Stimulated activated CD4-positive, alpha-beta T cell treated with anti-CD3 and anti-CD28 coated beads, Interleukin-15, amount 100 ng/mL, for 1 hour (primary cell): ENCODE measurements at places on chromosomes 2 and 18.
A peak's percentile ranks its signal among the peaks of the same experiment; 100 is the strongest.

- DNase-seq = no peak
Measured at GRCh38 chr2:71361631-71362030, 30.0 kb downstream of the ZNF638 start.

- no peak for DNase-seq
Measured at GRCh38 chr18:79355433-79356335, 40.0 kb upstream of the NFATC1 start.

DNA sequence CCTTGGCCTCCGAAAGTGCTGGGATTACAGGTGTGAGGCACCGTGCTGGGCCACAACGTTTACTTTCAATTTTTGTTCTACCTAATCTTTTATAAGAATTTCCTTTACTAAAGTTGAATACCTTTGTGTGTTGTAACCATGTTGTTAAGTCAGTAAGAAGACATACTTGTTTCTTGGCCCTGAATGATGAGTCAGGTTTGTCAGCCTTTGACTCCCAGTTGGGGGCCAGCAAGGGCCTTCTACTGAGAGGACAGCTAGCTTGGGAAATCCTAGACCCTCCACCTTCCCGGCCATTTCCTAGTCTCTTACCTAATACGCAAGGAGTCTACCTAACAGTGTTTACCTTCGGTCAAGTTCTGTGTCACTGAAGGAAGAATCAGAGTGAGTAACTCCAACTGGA is 22.7 kb downstream of the MTHFD2 start:
- no peak for DNase-seq

- peak; percentile 2 for DNase-seq
Measured at GRCh38 chr2:138829326-138829919, 49.2 kb upstream of the NXPH2 start.

DNA sequence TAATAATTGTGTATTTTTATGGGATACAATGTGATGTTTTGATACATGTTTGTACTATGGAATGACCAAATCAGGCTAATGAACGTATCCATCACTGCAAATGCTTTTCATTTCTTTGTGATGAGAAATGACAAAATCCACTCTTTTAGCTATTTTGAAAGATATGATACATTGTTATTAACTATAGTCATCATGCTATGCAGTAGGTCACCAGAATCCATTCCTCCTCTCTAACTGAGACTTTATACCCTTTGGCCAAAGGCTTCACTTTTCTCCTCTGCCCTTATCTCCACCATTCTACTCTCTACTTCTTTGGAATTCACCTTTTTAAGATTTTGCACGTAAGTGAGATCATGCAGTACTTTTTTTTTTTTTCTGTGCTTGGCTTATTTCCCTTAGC is 44.5 kb upstream of the TMEM17 start:
- DNase-seq = no peak

DNA sequence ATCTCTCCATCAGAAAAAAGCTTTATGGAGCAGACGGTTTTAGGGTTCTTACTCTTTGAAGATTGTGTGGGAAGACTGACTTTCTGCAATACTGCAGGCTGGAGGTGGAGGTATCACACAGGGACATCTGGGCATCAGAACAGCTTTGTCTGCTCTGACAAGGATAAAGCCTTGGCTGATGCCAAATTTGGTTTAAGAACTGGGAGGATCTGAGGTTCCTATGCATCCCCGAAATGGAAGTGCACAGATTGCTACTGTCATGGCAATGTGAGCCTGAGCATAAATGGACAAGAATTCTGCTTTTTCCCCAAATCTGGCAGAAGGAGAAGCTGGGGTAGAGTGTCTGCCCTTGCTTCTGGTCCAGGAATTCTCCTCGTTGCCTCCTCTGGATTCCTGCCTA is 424.3 kb downstream of the SLC4A3 start:
- no peak for DNase-seq

GRCh38 chr2:216074380-216074779 is 7.2 kb downstream of the PECR start:
- DNase-seq = no peak

GRCh38 chr18:76720683-76721082 is 101.7 kb upstream of the ZNF236 start:
- DNase-seq = no peak

GRCh38 chr2:18094277-18094676 is 215.8 kb downstream of the KCNS3 start:
- no peak for DNase-seq

GRCh38 chr2:104844807-104845551 is 8.9 kb upstream of the POU3F3 start:
- DNase-seq = no peak

GRCh38 chr2:66579186-66580126 is 144.5 kb downstream of the MEIS1 start:
- DNase-seq = no peak

GRCh38 chr2:123521854-123522253 is 503.2 kb upstream of the CNTNAP5 start:
- DNase-seq = no peak

GRCh38 chr2:197184959-197185586 is 125.5 kb downstream of the ANKRD44 start:
- DNase-seq = no peak

- no peak for DNase-seq
Measured at GRCh38 chr2:100647709-100648108, 84.9 kb downstream of the PDCL3 start.

GRCh38 chr18:26376105-26376504 is 149.9 kb downstream of the TAF4B start:
- DNase-seq = no peak

DNA sequence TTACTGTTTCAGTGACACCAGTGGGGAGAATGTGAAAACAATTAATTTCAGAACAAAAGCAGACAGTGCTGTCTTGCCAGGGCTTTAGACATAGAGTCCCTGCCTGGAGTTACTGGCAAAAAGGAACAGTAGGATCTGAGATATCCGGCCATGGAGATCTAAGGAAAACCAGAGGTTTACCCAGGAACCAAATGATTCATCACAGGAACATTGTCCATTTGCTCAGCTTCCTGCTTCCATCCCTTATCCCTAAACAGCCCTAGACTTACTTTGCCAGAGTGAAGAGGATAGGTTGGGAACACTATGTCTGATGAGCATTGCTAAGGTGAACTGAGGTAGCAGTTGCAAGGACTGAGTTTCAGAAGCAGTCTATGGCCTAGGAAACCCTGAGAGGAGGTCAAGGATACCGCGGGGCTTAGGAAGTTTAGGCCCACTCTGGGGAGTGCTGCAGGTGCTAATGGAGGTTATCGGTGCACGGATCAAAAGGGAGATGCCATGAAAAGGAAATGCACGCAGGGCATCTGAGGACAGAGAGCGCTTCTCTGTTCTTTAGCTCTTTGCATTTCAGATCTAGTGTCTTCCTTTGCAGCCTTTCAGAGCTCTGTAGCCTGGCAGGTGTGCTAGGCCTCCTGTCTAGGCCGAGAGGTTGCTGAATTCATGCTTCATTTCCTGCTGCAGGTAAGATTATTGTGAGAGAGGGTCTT is 223.9 kb downstream of the CDCA7 start:
- no peak for DNase-seq

- DNase-seq = no peak
Measured at GRCh38 chr18:9088252-9088651, 14.2 kb upstream of the NDUFV2 start.

- no peak for DNase-seq
Measured at GRCh38 chr2:190584980-190585661, 50.6 kb upstream of the NEMP2 start.

GRCh38 chr2:175552902-175553301 is 371.4 kb upstream of the ATP5MC3 start:
- DNase-seq = no peak

DNA sequence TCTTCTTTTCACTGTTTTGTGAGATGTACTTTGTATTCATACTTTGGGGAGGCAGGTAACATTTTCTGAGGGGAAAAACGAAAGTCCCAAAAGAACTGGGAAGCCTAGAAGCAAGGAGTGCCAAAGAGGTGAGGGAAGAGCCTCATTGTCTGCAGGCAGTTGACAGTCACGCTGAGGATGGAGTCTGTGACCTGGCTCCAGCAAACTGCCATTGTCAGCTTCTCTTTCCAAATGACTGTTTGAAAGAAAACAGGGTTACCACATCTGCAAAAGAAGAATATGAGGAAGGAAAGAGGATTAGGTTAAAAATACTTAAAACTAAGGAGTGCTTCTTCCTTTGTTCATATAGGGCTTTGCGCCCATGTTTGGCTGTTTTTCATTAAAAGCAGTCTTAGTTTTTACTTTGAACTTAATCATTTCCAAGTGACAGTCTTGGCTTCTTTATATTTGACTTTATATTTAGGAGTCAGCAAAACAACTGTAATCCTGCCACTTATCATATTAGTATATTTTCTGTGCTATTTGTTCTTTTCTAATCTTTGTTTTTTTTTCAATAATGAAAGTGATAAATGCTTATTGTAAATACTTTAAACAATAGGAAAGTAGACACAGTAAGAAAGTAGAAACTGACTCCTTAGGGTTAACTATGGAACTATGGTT is 35.0 kb downstream of the CERS6 start:
- DNase-seq = no peak

GRCh38 chr2:64202206-64202845 is 58.1 kb upstream of the PELI1 start:
- DNase-seq = no peak

DNA sequence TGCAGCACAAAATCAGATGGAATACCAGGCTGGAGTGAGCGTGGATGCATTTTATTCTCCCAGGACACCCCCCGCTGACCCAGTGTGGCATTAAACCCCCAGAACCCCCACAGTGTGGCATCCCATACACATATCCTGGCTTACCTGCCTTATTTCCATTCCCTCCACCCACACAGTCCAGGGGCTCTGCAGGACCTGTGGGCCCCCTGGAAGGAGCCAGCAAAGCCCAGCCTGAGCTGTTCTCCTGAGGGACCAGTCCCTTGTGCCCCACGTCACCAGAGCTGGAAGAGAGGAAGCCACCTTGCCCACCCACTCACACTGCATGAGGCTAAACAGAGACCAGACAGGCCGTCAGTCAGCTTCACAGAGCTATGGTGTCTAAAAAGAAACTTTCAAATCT is 20.1 kb downstream of the ST8SIA5 start:
- no peak for DNase-seq

- no peak for DNase-seq
Measured at GRCh38 chr2:198312596-198313483, 508.4 kb downstream of the PLCL1 start.

GRCh38 chr18:79681484-79682387 is 2.1 kb downstream of the CTDP1 start:
- DNase-seq = peak; percentile 49

DNA sequence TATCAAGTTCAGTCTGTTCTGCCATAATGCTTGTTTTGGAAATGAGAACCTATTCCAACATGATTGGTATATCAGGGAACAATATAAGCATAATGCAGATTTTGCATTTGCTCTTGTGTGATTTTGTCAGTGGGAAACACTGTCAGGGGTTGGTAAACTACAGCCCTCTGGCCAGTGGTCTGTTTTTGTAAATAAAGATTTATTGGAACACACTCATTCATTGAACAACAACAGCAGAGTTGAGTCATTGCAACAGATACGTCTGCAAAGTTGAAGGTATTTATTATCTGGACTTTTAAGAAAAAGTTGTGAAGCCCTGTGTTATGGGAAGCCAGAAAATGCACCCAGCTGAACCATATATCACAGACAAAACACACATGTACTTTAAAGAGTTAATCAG is 83.1 kb downstream of the MCFD2 start:
- no peak for DNase-seq

DNA sequence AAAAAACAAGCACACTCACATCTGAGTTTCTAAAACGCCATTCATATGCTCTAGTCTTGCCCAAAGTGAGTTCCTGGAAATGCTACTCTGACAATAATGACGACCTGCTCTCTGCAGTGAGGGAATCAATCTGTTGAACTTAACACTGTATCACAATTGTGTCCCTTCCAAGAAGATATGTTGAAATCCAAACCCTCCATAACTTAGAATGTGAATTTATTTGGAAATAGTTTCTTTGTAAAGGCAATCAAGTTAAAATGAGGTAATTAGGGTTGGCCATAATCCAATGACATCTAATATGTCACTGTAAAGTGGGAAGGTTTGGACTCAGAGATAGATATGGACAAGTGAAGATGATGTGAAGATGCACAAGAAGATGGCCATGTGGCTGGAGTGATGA is 264.5 kb downstream of the CD226 start:
- DNase-seq = no peak

- DNase-seq = no peak
Measured at GRCh38 chr2:234373060-234373459, 123.8 kb downstream of the ARL4C start.

DNA sequence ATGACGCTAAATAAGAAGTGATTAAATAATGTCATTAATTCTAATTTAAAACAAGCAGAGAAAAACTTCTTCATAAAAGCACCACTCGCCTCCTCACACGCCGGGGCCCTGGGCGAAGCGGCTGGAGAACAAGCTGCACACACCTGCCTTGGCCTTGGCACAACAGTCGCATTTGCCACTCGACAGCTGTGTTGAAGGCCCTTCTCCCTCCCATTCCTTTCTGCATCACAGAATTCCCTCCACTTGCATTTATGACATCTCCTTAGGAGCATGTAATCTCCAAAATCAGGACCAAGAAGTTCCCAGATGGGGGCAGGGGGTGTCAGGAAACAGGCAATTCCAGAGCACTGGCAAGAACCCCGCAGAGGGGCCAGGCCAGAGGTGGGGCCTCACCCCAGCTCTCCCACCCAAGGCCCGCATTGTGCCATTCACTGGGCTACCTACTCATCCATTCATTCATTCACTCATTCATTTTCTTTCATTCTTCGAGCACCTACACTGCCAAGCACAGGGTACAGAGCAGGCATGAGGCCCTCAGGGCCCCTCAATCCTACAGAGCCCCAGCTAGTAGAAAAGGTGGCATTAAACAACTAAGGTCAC is 6.4 kb downstream of the HDAC4 start:
- no peak for DNase-seq

- DNase-seq = no peak
Measured at GRCh38 chr2:231605607-231606091, 13.0 kb downstream of the TEX44 start.

DNA sequence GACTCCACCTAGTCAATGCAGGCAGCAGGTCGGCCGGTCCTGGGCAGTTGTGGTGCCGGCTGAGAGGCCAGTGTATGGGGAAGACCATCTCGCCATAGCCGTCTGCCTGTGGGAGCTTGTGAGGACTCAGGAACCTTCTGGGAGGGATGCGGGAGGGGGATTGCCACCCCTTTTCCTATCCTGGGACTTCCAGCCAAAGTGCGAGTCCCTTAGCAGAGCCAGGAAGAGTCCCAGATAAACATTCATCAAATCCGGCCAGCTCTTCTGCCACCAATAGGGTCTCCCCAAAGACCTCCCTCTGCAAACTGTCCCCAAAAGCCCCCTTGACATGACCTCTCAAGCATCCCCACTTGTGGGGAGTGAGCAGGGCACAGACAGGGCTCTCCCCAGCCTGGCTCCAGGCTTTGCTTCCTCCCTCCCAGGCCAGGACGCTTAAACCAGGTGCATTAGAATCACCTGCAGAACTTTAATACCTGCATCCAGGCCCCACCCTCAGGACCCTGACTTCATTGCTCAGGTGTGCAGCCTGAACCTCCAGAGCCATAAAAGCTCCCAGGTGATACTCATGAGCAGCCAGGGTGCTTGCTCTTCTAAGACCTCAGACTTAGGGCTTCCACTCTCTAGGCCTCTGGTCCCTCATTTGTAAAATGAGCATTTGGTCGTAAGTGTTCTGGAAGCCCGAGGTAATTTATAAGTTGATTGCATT is 159.3 kb downstream of the CAPN13 start:
- DNase-seq = no peak
